ENCODE measurements at places on chromosomes 7 and 10.

- DNase-seq: no peak
These were observed 111.3 kb downstream of the RGS10 start for GRCh38 chr10:119431034-119431772.

DNA sequence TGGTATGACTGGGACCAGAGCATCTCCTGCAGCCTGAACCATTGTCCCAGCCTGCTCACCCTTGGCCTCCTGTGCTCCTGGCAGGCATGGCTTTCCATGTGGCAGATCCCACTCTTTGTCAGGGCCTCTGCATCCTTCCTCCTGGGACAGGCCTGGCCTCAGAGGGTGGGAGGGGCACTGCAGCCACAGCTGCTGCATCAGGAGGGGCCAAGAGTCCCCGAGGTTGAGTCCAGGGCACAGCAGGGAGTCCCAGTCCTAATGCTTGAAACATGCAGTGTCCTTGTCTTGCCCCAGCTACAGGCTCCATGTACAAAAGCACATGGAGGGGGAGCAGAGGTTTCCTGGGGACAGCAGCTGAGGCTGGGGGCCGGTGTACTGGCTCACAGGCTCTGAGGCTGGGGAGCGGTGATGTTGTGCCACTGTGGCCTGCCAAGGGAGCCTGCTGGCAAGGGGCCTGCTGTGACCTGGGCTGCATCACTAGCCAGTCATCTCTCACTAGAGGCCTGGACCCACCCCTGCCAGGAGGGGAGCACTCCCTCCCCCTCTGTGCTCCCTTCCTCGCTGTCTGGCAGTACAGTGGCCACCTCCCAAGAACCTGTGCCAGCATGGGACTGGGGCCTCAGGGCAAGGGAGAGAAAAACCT lies 144.8 kb downstream of the ZNF248 start:
- DNase-seq: no peak

GRCh38 chr7:100163006-100163531 lies 4.5 kb upstream of the TRAPPC14 start:
- no peak for DNase-seq

GRCh38 chr10:93461807-93462178 lies 20.3 kb downstream of the MYOF start:
- DNase-seq: no peak

GRCh38 chr7:158396982-158397862 lies 190.4 kb downstream of the PTPRN2 start:
- no peak for DNase-seq

GRCh38 chr10:110279407-110279986 lies 25.2 kb downstream of the SMNDC1 start:
- DNase-seq: peak; percentile 23

DNA sequence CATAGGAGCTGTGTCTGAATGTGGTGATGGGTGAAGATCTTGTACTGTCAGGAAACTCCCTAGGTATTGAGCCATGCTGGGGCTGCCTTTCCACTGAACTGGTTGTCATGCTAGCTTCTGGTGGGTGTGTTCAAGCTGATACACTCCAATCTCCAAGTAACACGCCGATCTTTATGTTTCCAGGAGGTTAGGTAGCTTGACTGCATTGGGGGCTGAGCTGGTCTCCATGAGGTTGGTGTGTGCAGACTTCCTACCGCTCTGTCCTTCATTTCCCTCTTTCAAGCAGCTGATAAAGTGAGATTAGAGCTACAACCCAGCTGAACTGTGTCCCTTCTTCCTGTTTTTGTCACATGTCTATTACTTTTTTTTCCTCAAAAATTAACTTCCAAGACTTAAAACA lies 265.5 kb downstream of the ANKRD30A start:
- DNase-seq: no peak

DNA sequence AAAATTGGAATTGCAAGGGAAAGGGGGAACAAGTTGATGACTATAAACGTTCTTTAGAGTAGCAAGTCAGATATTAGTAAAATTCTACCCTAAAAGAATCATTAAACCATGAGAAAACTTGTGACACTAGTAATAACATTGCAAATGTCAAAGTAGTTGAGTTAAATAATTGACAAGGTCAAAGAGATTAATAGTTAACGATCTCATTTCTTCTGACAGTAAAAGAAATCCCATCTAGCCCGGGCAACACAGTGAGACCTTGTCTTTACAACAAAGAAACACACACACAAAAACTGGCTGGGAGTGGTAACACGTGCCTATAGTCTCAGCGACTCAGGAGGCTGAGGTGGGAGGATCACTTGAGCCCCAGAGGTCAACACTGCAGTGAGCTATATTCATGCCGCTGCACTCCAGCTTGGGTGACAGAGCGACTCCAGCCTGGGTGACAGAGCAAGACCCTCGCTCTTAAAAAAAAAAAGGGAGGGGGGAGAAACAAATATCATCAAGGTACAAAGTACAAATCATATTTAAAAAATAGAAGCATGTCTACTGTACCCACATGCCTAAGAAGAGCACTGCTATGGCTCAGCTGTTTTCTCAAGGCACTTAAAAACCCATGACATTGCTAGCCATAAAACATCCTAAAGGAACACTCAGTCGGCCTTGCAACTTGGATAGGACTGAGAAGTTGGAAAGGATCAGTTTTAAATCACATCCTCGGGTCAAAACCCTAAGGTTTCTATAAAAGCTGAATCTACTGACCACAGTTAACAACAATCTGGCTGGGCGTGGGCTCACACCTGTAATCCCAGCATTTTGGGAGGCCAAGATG lies 401.1 kb downstream of the PARD3 start:
- DNase-seq: no peak

GRCh38 chr10:62746951-62747729 lies 57.4 kb upstream of the ADO start:
- DNase-seq: no peak

DNA sequence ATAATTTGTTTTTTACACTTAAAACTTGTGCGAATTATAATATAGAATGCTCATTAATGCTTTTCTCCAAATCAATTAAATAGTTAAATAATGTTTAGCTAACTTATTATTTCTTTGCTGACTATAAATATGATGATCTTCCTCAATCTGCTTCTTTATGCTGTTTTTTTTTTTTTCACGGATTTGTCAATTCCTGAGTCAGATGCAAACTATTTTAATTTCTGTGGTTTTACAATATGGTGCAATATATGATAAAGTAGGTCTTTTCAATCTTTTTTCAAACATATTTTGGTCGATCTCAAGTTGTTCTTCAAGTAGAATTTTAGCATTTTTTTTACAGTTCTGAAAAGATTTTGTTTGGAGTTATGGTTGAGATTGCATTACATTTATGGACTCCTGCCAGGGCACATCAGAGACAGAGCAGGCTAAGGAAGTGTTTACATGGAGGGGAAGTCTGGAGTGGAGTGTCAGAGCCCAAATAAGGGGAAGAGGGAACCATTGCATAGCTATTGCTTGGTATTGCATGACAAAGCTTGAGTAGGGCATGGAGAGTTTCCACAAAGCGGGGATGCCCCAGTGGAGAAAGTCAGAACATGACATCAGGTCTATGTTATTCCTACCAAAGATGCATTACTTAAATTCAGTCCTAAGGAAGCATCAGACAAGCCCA lies 204.4 kb downstream of the OTUD1 start:
- DNase-seq: no peak

GRCh38 chr10:6167456-6167855 lies 35.3 kb upstream of the PFKFB3 start:
- DNase-seq: no peak

DNA sequence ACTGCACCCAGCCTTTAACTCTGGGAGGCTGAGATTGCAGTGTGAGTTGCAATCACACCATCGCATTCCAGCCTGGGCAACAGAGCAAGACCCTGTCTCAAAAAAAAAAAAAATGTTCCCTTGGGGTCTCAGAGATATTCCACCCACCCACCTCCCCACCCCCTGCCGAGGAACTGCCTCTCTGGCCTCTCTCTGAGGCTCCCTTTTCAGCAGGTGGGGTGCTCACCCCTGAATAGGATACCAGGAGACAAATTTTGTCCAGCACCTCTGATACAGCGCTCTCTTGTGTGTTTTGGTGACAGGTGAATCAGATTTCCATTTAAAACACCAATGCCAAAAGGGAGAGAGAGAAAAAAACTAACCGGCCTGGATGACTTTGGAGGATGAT lies 92.6 kb upstream of the KIF5B start:
- no peak for DNase-seq
